ENCODE measurements at places on chromosomes 4 and X.

GRCh38 chrX:125150231-125150630 is 169.4 kb upstream of the TEX13C start:
- no peak for DNase-seq

GRCh38 chrX:40079572-40079971 is 18.2 kb downstream of the BCOR start:
- no peak for DNase-seq

- no peak for DNase-seq
These were observed 465.9 kb downstream of the MID1IP1 start for GRCh38 chrX:39267176-39267575.

- no peak for DNase-seq
These were observed 640 bp downstream of the BANK1 start for GRCh38 chr4:101791182-101791558.
